Activated T-helper 1 cell treated with anti-CD3 and anti-CD28 coated beads, Interleukin-12 subunit alpha, Interleukin-12 subunit beta, Interleukin-2, Interleukin-4 antibody, amounts not matched to agents 30 ng/mL and 10 ng/mL and 1 ng/mL, durations not matched to agents 14 hours and 24 hours and 36 hours (primary cell): ENCODE measurements at places on chromosomes 11 and 22. TPM values are rescaled to one million over a fixed set of nuclear protein-coding genes. Genes with fewer than 3 reads are reported as not detected.

Gene CEP126
- 0.41 and 1.2 TPM in 2 replicates for total RNA-seq

Gene RHOD
- 0.39 and 0.44 TPM in 2 replicates for total RNA-seq

Gene VSIG10L2
- total RNA-seq = not detected in 2 replicates

Gene CASP5
- total RNA-seq = not detected in 2 replicates

Gene KCNQ1
- total RNA-seq = 5.3 and 6.4 TPM in 2 replicates

DNA sequence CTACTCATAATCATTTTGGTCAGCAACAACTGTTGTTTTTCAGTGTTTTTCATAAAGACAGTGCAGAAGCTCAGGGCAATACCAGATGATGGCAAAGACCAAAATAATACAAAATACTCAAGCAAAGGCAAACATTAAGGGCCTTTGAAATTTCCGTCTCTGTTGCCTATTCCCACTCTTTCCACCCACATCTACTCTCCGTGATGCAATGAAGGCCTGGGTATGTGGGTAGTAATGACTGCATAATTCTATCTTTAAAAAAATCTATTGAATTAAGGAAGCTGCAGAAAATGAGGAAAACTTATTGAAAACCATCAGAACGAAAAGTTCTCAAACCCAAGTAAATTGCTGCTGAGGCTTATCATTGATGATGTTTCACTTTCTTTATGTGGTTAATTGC is 203.3 kb downstream of the MAML2 start:
- peak overlapping the region; percentile 19 for H3K27ac ChIP-seq
- DNase-seq = no peak
- H3K4me1 ChIP-seq = peaks cover 45% of the 10 kb centered on the region
- H3K27me3 ChIP-seq = no peaks in the 10 kb centered on the region

- H3K4me1 ChIP-seq = no peaks in the 10 kb centered on the region
- H3K27me3 ChIP-seq = no peaks in the 10 kb centered on the region
- H3K36me3 ChIP-seq = peaks cover 14% of the 10 kb centered on the region
- DNase-seq = no peak
- no peak overlapping the region for H3K4me3 ChIP-seq
- H3K27ac ChIP-seq = no peak overlapping the region
These were observed 188.2 kb downstream of the METTL15 start for GRCh38 chr11:28296426-28296825.

DNA sequence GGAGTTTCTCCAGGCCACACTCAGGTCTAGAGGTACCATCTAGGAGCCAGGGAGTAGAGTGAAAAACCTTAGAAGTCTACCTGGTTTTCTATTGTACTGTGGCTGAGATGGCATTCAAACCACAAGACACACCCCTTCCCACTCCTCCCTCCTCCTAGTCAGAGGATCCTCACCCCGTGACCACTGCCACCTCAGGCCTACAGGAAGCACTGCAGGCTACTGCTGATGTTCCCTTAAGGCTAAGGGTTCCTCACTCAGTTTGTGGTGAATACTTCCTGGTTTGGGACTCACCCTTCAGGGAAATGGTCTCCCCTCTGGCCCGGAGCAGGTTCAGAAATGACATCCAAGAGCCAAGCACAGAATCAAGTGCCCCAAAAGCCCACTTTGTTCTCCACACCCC is 1293.9 kb downstream of the JRKL start:
- H3K4me3 ChIP-seq = no peak overlapping the region
- H3K27me3 ChIP-seq = no peaks in the 10 kb centered on the region
- H3K36me3 ChIP-seq = no peaks in the 10 kb centered on the region
- DNase-seq = no peak

DNA sequence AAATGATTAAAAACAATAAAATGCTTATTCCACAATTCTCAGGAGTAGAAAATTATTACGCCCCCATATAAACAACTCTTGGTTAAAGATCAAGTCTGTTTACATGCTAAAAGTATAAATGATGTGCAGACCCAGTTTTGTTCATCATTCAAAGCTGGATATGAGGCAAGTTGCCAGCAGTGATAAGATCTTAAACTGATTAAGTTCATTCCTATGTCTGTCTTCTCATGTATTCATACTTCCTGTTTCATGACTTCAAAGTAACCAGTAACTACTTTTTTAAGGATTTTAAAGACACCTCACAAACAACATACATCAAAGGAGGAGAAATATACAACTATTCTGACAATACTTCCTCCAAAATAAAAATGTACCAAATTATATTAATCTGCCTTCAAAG is 55.0 kb upstream of the ARHGAP32 start:
- H3K27me3 ChIP-seq = peaks cover 1% of the 10 kb centered on the region
- H3K27ac ChIP-seq = no peak overlapping the region
- peaks cover 11% of the 10 kb centered on the region for H3K4me1 ChIP-seq
- no peak overlapping the region for H3K4me3 ChIP-seq
